ENCODE measurements at places on chromosomes 6 and 20.

- no peak for DNase-seq
These were observed 30.8 kb upstream of the KLHL31 start for GRCh38 chr6:53696341-53696740.

DNA sequence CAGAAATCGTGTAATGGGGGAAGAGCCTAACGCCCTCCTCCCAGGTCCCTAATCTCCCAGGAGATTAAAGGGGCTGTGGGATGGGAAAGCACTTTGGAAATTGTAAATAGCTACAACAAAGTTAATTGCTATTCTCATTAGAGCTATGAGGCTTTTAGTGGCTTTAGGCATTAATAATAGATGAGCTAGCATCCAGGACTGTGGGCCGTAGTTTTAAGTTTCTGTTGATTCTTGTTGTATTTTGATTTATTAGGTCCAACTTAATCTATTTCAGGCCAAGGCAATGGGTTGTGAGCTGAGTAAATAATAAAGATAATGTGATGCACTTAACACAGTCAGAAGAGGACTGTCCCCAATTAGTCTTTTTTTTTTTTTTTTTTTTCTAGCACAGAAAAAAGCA lies 67.7 kb downstream of the ANKRD6 start:
- DNase-seq, result no peak

GRCh38 chr6:168017629-168018028 lies 20.2 kb downstream of the KIF25 start:
- no peak for DNase-seq

GRCh38 chr6:142844065-142844755 lies 100.8 kb downstream of the HIVEP2 start:
- DNase-seq, result no peak

DNA sequence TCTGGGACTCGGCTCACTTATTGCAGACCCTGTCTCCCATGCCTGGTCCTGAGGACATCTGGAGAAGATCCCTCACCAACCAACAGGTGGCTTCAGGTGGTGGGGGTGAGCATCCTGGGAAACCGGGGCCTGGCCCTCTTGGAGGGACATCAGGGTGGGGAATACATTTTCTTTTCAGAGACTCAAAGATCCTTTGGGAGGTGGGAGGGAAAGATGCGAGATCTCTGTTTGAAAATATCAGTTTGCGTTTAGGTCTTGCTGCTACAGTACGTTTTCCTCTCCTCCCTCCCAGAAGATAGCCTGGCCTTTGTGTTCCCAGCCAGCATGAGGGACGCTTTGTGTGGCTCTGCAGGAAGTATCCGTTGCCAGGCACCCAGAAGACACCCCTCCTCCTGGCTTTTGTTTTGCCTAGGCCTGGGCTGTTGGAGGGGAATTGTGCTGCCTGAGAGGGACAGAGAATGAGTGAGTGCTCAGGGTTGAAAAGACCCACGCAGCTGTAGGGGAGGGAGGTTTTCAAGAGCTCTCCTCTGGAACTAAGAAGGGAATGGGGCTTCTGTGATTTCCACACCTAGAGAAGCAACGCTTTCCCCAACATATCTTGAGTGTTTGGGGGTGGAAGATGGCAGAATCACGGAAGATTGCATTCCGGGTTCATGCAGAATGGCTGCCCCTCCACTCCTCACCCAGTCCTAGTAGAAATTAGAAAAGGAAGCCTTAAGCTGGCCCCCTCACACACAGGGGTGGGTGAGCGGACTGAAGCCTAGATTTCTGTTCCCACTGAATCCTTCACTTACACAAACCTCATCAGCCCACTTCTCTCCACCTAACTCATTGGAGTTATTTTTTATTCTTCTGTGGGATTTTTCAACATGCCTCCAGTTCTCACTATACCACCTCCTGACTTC lies 22.0 kb upstream of the SLC2A12 start:
- no peak for DNase-seq

DNA sequence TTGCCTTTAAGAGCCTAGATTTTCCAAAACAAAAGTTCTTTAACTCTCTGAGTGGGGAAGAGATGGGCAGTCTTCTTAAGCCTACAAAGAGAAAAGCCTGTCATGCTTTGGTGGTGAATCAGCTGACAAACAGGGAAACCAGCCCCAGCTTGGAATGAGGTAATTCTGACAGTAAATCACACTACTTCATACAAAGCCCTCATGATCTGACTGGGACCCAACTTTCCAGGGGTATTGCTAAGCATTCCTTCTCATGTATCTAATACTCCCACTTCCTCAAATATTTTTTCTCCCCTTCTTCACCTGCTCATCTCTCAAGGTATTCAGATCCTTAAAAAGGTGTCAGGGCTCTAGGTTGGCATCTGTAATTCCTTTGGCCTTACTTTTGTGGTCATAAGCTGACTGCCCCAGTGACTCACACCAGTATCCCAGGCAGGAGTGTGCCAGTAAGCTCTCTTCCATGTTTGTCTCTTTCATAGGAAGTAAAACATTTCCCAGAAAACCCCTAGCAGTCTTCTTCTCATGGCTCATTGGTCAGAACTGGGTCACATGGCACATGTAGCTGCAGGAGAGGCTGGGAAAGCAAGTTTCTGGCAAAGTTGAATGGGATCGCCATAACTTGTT lies 15.0 kb upstream of the TBC1D22B start:
- DNase-seq, result peak; percentile 98
